ENCODE measurements at places on chromosomes 12 and 14.

DNA sequence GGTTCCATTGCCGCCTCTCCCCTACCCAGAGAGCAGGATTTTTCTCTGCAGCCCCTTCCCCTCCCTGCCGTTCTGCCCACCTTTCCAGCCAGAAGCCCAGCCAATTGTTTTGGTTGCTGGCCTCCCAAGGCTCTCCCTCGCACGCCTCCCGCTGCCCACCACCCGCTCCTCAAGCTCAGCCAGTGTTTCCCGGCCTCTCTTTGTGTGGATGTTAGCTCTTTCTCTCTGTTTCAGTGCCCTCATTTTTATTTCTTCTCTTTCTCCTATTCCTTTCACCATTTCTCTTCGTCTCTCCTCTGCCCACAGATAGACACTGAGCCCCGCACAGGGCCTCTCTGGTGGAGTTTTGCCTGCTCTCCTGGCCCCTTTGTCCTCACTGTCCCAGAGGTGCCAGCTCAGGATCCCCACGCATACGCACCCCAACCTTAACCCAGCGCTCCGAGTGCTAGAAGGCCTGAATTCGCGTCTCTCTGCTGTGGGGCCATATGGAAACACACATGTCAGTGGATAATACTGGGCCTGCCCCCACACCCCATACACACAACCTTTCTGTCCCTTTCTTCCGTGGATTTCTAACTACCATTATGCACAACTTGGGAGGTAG is 54.9 kb downstream of the SMUG1 start:
- DNase-seq, result no peak

- DNase-seq, result no peak
Observed at GRCh38 chr12:131387281-131388163, 323.4 kb upstream of the SFSWAP start.

DNA sequence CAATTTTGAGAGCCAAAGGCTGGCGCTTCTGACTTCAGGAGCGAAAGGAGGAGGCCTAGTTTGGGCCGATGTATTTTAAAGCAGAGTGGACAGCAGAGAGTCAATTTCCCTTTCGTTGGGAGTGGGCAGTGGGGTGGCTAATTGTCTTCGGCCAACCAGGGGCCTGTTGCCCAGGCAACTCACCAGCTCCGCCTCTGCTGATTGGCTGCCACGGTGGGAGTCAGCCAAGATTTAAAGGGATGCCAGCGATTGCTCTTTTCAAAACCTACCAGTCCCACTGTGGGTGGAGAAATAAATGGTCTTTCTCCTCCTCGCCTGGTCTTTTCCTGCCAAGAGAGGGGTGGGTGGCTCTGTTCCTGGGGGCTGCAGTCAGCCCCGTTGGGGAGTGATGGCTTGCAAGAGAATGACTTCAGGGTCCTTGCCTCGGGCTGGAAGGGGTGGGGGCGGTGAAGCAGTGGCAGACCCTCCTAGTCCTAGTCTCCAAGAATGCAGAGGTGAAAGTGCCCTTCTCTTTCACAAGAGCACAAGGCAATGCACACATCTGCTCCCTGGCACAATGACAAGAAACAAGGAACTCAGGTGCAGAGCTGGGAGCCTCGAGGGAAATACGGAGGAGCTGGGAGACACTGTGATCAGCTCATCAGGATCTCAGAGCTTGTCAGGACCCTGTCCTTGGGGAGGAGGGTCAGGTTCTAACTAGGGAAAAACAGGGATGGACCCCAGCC is 37.7 kb downstream of the RASAL1 start:
- DNase-seq, result no peak

DNA sequence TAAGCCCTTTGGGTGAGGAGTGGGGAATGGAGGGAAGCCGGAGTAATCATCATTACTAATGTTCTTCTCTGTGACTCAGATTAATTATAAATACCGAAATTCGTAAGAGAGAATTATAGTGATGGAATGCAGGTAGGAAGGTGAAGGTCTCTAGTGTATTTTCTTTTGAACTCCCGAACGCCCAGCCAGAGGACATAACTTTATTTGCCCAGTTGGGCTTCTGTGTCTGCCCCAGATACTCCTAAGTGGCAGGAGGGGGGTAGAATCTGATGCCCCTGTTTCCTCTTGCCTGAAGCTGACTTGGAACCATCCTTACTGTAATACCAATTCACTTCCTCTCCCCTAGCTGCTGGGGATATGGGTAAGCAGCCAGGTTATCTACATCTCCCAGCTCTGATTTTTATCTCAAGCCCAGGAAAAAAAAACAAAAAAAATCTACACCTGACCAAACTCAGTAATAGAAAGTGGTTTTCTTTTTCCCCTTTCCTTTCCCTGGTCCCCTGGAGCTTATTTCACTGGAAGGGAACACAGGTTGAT is 84.4 kb upstream of the CISTR start:
- no peak for DNase-seq

- DNase-seq, result no peak
Observed at GRCh38 chr12:40015881-40016280, 90.0 kb downstream of the SLC2A13 start.

- no peak for DNase-seq
Observed at GRCh38 chr14:65096323-65097089, 5.8 kb downstream of the MAX start.

Data from activated CD4-positive, alpha-beta T cell treated with anti-CD3 and anti-CD28 coated beads, Interleukin-2, amount 50 U/mL, for 1 hour (primary cell).